ENCODE measurements at places on chromosomes 4 and X.

GRCh38 chrX:42131856-42132255, 208.5 kb upstream of the CASK start:
- DNase-seq: no peak

- DNase-seq: no peak
Observed at GRCh38 chr4:48629458-48629857, 139.4 kb downstream of the ZAR1 start.

DNA sequence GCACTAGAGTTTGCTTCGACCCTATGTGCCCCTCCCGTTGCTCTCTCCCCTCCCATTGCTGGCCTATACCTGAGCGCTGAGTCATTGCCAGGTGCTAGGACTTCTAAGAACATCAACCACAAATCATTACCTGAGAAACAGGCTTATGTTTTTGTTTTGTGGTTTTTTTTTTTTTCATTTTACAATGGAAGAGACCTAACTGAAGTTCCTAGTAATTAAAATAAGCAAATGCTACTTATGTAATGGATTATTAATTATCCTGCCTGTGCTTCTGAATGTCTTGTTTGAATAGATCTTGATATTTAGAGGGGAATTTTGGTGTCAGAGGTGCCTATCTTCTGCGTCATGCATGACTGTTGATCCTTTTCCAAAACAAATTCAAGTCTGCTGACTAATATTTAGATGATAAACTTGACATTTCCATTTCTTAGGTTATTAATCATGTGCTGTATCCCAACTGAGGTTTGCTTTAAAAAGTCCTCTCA, 275.4 kb upstream of the CPEB2 start:
- DNase-seq: no peak

DNA sequence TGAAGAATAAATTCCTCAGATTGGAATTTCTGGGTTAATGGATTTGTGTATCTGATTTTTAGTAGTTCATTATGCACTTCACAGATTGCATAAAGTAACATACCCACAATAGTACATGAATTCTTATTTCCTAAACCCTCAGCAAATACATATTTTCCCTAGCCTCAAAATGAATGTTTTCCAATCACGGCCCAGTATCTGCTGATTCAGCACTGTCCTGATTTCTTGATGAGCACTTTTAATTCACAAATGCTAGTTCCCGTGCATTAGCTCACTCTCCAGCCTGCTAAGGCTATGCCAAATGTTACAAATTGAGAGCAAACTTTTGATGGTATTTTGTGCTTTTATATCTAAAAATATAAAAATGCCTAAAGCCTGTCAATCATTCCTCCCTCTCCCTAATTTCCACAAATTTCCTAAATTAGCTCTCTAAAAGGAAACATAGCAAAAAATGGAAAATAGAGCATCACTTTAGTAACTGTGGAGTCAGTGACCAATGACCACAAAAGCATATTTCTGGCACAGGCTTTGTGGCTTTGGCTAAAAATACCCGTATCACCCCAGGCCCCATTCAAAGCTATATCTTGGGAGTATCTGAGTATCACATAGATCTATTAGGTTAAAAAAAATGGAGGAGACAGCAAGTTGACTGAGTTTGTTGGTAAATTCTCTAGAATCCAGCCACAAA, 75.5 kb downstream of the NAF1 start:
- DNase-seq: no peak

DNA sequence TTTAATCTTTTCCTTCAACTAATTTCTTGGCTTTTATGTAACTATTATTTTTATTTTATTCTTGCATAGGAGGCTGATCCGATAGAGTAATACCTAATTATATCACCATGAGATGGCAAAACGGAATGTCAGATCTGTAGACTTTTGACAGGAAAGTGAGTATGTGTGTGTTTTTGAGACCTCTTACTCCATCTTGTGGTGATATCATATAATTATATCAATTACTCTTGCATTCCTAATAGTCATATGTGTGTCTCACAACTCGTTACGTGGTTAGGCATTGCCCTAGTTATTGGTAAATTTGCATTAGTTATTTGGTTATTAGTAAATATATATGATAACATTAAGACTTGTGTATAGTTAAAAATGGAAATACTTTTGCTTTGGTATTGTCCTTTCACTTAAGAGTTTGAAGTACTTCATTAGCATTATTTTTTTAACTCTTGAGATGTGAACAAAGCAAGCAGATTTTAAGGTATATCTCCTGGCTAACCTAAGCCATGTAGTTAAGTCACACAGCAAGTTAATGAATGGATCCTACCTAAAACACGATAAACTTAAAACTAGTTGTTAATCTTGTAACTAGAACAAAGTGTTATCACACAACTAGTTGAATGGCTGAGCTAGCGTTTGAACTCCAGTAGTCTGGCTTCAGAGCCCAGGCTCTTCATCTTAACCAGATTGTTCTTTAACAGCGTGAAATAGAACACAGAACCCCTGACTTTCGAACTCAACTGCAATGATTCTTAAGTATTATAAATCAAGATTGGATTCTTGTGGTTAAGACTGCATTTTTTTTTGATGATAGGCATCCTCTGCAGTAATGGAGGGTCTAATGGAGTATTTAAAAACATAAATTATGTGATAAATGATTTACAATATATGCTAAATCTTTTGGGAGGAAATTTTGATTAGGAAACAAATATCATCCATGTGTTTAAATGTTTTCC, 67.1 kb downstream of the PGRMC2 start:
- no peak for DNase-seq

- no peak for DNase-seq
Observed at GRCh38 chr4:142402900-142403299, 443.2 kb downstream of the INPP4B start.

GRCh38 chr4:81030981-81031791, 678 bp downstream of the BMP3 start:
- no peak for DNase-seq

DNA sequence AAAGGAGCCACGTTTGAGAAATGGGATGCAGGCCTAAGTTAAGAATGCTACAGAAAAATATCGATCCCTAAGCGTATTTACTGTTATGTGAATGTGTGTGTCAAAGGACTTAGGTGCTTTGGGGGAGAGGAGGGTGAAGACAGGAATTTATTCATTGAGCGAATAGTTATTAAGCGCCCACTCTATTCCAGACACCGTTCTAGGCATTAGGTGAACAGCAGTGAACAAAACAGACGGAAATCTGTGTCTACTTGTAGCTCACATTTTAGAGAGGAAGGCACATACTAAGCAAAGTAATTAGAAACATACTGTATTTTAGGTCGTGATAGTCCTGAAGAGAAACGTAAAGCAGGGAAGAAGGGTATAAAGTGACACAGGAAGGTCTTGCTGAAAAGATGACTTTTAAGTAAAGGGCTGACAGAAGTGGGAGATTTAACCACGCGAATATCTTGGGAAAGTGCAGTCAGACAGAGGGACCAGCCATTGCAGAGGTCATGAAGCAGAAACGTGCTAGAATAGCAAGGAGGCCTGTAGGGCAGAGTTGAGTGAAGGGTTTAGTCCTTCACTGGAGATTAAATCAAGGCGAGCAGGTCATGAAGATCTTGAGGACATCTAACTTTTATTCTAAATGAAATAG, 541 bp downstream of the AIMP1 start:
- no peak for DNase-seq

- DNase-seq: no peak
Observed at GRCh38 chr4:79958466-79959264, 114.4 kb downstream of the ANTXR2 start.

DNA sequence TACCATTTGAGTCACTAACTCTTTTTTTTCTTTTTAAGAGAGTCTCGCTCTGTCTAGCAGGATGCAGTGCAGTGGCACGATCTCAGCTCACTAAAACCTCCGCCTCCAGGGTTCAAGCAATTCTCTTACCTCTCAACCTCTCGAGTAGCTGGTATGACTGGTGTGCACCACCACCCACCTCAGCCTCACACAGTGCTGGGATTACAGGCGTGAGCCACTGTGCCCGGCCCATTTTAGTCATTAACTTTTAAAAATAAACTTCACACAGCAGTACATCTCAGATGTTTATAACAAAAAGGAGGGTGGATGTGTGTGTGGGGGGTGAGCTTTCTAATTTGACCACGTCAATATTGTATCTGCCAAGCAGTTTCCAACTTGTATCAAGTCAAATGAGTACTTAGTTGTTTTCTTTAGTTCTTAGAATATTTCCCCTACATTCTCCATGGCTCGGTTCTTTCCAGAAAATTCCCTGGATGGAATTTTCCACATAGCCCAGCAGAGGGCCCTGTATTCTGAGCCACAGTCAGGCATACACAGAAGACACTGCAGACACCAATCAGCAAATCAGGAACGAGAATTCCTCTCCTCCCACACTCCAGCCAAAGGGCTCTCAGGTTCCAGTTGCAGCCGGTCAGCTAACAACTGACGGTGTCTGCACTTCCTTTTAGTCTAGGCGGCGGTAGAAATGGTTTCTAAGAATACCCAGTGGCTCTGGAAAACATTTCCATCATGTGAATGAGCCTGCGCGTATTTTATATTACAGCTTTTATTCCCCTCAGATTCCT, 20.1 kb upstream of the ARAF start:
- peak; percentile 85 for DNase-seq

DNA sequence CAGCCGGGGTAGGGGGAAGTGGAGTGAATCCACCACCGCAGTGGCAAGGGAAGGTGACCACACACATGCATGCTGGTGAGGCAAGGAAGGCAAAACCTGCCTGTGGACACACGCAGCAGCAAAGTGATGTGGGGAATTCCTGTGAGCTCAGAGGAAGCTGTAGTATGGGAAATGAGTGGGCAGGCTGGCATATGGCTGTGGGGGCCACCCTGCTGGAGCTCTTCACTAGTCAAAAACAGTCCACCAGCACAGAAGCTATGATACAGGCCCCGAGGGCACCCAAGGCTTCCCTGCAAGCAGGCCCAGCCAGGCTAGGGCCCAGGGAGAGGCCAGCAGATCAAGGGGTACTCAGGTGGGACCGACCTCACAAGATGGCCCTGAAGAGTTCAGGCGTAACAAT, 239.1 kb downstream of the CHM start:
- no peak for DNase-seq

DNA sequence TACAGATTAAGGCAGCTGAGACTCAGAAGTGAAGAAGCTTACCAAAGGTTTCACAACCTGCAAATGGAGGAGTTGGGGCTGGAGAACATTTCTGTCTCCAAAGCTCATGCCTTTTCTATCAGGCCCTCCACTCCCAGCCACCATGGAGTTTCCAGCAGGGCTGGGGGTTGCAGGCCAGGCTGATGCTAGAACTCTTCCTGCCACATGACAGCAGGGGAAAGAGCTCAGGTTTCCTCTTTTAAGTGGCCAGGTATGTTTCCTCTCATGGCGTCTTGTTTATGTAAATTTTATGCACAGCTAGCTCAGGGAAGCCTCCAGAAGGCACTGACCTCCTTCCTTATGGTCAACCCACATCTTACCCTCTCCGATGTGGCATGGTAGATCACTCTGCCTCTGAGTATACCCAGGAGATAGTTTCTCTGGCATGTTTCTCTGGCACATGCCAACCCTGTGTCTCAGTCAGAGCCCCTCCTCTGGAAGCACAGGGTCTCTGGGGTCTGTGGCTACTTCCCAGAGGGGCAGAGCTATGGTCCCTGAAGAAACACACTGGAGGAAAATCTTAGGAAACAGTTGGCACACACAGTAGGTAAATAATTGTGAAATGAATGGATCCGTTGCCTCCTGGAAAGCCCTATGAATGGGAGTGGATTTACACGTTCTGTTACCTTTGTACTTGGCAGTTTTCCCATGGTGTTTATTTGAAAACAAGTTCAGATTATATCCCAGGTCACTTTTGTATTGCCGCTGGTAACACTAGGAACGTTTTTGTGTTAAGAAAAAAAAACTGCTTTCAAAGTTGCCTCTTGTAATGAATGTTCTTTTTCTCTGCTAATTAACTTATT, 28.9 kb downstream of the PDK3 start:
- DNase-seq: no peak

DNA sequence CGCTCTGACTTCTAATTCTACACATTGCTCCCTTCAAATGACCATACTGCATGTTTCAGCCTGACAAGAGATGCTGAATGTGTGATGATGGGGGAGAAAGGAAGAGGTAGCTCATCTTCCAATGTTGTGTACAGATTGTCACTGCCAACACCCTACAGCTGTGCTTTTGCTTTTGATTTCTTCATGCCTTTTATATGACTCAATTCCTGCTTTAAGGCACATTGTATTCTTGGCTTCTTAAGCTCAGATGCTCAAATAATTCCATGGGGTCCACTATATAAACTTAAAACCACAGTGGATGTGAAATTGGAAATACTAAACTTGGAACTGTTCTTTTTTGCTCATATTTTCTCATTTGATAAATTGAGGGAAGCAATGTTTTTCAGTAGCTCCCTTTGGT, 183.2 kb upstream of the WDFY3 start:
- DNase-seq: no peak

- DNase-seq: no peak
Observed at GRCh38 chr4:147246096-147246495, 234.8 kb upstream of the EDNRA start.

- DNase-seq: no peak
Observed at GRCh38 chr4:156191044-156191781, 237.5 kb upstream of the CTSO start.

DNA sequence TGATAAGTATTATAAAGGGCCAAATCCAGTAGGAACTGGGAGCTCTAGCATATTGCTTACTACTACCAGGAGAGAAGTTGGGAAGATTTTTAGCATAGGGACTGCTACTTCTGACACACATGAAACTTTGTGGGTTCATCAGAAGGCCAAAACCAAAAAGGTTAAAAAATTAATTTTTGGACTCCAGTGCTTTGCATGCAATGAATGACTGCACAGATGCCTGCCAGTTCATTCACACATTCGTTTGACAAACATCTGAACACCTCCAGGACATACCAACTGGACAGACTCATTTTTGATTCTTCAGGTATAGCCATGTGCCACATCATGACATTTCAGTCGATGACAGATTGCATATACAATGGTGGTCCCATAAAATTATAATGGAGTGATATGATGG, 79.8 kb downstream of the MID1IP1 start:
- DNase-seq: no peak

DNA sequence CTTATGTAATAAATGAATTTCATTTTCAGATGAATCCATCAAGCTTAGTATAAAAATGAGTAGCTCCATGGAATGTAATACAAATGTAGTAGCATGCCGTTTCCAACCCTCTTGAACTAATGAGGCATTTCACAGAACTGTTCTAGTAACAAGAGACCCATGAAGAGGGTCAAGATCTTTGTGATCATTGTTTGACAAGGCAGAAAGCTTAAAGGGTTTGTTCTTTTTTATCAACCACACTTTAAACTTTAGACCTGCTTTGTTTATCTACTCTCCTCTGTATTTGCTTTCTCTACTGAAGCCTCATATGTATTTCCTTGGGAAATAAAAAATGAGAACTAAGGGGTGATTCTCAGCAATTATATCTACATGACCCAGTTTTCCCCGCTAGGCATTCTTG, 513.9 kb downstream of the ARAP2 start:
- no peak for DNase-seq

DNA sequence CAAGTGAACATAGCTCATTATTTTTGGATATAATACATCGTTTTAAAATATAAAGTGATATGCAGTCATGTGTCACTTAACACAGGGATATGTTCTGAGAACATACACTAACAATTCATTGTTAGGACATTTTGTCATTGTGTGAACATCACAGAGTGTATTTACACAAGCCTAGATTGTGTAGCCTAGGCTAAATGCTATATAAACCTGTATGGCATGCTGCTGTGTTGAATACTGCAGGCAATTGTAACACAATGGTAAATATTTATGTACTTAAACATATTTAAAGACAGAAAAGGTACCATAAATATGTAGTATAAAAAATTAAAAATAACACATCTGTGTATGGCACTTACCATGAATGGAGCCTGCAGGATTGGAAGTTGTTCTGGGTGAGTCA, 44.9 kb upstream of the GPRIN3 start:
- DNase-seq: no peak

All from NT2/D1 (cell line).